ENCODE measurements at places on chromosomes 1 and 21.
A peak's percentile ranks its signal among the peaks of the same experiment; 100 is the strongest.

DNA sequence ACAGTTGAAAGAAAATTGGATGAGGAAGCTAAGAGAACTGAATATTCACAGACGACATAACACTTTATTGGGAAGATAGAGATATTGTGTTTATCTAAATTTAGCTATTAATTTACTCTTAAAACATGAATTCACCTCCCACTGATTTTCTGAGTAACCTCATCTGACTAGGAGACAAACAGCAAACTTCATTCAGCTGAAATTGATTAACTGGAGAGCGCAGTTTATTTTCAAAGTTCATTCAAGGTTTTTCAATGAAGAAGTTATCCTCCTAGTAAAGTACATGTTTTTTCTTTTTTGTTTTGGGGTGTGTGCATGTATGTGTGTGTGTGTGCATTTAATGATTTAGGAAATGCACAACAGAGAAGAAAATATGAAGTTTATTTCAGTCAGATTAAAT lies 215.0 kb downstream of the KCNT2 start:
- DNase-seq: no peak

DNA sequence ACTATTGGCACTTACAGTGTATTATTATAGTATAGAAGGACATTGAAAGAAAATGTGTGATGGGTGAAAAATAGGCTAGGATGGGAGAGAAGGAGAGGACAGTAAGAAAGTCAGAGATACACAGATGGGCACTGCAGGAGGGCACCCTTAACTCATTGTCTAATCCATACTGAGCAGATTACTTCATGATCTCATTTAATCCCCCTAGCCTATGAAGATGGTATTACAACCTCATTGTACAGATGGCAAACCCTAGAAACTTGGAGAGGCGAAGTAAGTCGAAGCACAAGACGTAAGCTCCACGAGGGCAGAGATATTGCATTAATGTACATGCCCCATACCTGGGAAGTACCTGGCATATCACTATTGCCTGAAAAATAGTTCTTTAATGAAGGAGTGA lies 346.9 kb upstream of the DAB1 start:
- no peak for DNase-seq

- DNase-seq: peak; percentile 84
Measured at GRCh38 chr1:199243423-199244061, 604.7 kb downstream of the PTPRC start.

DNA sequence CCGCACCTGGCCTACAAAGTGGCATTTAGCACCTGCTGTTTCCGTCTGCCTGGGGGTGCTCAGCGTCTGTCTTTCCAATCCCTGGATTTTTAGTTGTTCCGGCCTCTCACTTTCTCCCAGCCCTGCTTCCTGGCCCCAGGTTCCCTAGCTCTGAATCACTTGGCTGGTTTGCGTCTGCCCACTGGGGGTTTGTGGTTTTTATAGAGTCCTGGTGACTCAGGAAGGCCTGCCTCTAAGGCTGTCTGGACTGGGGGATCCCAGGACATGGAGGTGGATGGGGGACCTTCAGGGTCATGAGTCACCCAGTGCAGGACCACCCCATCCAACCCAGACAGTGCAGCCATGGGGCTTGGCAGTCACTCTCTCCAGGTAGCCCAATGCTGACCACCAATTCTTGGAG lies 53.5 kb downstream of the MRPL37 start:
- DNase-seq: peak; percentile 95

DNA sequence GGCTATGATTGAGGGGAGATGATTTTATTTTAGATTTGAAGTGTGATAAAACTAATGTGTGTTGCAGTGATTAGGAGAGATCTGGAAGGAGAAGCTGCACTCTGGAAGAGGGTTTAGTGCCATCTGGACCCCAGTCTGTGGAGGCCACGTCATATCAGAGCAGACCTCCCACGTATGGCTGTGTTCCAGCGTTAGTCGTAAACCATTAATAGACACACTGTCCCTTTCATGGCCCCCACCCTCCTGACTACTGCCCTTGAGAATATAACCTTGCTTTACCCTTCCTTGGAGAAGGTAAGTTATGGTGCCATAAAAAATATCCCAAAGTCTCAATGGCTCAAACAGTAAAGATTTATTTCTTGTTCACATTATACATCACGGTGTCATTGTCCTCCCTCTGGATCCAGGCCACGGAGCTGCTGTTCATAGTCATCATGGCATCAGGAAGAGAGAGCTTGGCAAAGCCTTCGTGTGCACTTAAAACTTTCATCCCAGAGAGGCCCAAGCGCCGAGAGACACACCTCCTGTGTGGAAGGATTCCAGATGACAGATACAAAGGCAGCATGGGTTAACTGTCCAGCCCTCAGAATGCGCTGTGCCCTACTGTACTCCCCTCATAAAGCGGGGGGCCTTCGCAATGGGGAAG lies 33.2 kb downstream of the RHOU start:
- no peak for DNase-seq

GRCh38 chr1:198959032-198959431 lies 320.2 kb downstream of the PTPRC start:
- DNase-seq: no peak

- DNase-seq: no peak
Measured at GRCh38 chr1:244794071-244794470, 41.4 kb upstream of the COX20 start.

DNA sequence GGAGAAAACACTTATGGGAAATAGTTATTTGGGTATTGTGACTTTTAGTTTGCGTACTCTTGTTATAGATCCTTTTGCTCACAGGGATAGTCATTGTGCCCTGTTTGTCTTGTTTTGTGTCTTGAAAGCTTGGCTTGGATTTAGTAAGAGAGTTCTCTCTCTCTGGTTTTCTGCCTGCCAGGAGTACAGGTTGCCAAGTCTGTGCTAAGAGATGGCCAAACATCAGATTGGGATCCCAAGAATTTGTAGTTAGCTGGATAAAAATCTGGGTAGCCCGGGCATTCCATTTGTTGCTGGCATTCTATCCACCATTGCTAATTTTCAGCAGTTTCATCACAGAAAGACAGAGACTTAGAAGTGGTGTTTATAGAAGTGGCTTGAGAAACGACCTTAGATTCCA lies 222.2 kb downstream of the NRIP1 start:
- DNase-seq: no peak

DNA sequence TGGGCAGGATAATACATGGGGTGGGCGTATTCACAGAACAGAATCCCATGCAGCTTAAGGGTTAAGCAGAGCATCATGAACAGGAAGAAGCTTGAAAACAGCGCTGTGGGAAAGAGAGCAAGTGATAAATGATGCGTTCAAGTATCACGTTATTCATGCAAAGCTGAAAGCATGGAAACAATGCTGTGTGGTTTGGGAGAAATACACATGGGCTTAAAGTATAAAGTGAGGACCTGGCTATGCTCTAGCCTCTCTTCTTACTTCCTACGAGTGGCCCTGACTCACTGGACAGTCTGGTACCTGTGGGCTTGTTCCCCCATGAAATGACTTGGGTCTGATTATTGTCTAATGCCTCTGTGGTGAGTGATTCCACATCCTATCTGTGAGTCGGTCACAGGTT lies 25.7 kb downstream of the TMPRSS2 start:
- no peak for DNase-seq

DNA sequence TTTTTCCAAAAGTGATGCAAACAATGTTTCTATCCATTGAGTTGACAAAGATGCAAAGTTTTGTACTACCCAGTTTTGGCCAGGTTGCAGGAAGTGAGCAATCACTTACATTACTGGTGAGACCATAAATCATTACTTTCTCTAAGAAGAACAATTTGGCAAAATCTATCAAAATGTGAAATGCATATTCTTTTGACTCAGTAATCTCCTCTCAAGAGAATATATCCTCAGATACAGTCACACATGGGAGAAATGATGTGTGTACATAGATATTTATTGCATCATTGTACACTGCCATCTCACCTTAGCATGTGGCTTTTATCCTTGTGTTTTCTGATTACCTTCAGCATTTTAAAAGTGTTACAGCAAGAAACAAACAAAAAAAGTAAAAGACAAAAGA lies 52.4 kb upstream of the FMO3 start:
- no peak for DNase-seq

GRCh38 chr1:89065079-89065868 lies at the start of gene GBP1:
Gene GBP1, minus strand, starts transcription at chr1:89065208. Its CDS starts 1,974 bp downstream, at chr1:89063234.
- DNase-seq: no peak

DNA sequence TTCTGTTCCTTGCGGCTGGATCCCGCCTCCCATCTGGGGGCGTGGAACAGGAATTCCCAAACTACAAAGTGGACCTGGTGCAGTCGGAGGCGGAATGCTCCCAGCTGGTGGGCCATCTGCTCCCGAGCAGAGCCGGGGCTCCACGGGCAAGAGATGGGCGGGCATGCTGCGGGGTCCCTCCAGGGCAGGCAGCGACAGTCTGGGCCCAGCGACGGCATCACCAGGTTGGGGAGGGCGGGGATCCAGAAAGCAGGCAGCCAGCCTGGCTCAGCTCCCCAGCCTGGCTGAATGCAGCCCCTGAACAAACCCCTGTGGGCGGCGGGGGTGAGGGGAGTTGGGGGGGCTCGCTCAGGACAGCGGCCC lies 3.6 kb downstream of the MEGF6 start:
- no peak for DNase-seq

Data from islet precursor cell (in vitro differentiated cells).